ENCODE measurements at places on chromosomes 13 and 19.

DNA sequence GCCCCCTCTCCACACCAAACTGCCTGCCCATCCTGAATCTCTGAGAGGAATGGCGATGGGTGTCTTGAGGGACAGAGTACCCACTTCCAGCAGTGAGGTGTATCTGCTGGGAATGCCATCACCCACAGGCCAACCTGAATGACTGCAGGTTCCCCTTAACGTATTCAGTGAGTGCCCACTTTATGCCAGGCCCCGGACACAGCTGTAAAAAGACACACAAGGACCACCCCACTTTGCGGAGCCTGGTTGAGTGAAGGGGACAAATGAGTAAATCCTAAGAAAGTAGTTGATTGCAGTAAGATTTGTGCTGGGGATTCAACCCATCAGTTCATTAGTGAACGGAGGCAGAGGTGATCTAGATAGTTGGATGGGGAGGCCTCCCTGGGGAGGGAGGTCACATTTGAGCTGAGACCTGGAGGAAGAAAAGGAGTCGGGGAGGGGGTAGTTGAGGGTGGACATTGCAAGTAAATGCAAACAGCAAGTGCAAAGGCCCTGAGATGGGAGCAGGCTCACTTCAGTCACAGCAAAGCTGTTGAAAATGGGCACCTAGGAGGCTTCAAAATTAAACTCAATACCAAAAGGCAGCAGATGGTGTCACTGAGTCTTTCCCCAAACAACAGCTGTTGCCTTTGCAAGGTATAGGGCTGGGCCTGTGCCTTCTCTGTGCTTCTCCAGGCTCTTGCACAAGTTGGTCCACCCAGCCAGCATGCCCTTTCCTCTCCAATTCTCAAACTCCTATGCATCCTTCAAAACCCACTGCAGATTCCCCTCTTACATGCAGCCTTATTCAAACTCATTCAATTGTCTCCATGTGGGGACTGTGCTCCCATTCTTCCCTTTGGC, 4.3 kb downstream of the GDF15 start:
- no peak for DNase-seq

DNA sequence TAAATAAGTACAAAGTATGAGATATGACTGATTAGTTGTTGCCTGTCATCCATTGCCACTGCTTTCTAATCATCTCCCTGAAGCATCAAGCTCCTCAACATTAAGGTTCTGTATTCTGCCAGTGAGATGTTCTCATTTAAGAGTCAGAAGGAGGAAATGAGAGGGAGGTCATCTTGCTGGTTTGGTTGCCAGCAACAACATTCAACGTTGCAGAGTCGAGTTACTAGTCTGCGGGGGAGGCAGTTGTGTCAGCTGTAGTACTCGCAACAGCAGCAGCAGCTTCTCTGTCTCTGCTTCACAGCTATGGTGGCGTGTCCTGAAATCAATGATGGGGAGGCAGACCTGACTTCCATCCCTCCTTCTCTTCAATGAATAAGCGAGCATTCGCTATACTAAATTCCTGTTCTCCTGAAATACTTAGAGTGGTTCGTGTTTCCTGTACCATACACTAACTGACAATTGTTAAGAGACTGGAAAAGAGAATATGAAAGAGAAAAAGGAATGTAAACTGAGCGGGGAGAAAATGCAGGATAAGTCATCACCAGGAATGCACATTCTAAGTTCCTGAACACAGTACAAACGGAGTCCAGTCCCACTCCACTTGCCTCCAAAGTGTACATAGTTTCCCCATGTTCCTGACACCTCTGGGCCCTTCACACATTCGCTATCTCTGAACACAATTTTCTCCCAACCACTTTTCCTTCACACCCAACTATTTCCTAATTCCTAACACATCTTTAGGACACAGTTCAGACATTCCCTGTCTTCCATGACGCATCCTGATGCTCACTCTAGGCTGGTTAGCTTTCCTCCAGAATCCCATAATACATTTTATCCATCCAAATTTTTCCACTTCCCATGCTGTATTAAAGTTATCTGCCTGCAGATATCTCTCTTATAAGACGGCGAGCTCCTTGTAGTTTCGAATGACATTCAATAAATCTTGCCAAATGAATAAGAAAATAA, 263.0 kb downstream of the KLF12 start:
- no peak for DNase-seq

DNA sequence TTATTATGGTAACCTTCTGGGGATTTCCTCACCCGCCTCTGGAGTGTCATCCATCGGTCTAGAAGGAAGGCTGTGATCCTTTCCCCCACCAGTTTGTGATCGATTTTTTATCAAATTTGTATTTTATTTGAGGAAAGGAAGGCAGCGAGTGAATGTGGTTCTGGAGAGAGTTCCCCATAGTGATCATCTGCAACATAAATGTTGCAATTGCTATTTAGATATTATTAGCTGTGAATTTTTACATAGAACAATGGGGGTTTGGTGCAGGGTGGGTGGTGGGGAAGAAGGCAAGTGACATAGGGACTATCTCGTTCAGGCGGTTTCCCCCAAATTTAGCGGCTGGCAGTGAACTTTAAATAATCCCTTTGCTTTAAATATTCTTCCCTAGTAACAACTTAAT, 1.2 kb downstream of the CDK8 start:
- DNase-seq = no peak

DNA sequence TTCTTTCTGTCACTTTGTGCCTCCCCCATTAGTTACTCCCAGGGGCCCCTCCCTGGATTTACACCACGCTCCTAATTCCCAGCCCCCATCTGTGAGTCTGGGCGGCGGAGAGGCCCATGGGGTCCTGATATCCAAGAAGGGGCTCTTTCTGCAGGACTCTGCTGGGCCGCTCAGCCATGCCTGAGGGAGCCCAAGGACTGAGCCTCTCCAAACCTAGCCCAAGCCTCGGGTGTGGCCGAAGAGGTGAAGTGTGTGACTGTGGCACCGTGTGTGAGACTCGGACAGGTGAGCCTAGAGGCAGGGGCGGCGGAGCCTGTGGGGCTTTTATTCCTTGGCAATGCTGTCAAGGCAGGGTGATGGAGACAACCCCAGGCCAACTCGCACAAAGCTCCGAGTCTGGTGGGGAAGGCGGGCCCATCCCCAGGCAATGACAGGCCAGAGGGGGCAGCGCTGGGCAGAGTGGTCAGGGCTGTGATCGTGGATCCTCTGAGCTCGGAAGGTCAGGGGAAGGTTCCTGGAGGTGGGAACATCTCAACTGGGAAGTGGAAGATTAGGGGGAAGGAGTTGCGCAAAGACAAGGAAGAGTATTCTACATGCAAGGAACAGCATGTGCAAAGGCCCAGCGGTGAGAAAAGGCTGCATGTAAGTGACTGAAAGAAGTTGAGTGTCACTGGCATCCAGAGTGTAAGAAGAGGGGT, 1.6 kb downstream of the PLEKHG2 start:
- DNase-seq = no peak
